Caki2 (cell line): ENCODE measurements at places on chromosomes 11 and 22.

GRCh38 chr11:2331404-2331803, 29.6 kb downstream of the TSPAN32 start:
- DNase-seq: no peak

DNA sequence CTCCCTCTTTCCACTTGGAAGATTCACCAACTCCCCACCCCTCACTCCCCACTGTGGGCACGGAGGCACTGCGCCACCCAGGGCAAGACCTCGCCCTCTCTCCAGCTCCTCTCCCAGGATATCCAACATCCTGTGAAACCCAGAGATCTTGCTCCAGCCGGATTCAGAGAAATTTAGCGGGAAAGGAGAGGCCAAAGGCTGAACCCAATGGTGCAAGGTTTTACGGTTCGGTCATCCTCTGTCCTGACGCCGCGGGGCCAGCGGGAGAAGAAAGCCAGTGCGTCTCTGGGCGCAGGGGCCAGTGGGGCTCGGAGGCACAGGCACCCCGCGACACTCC, 397 bp upstream of the CD44 start:
- DNase-seq: no peak

- DNase-seq: no peak
These were observed 1.4 kb upstream of the CSF2RB start for GRCh38 chr22:36911887-36912661.

DNA sequence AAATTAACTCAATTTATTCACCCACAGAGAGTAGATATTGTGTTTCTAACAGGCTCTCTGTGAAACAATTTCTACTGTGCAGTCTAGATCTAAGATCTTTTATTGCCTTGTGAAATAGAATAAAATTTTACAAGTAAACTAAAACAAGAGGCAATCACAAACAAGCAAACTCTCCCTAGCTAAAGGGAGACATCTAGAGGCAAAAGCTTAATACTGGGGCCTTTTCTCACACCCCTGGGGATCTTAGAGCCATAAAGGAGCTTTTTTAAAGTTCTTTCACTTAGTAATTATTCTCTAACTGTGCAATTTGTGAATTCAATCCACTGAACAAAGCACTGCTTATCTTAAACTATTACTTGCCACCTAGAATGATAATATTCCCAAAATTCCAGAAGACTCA, 19.7 kb downstream of the ALG9 start:
- no peak for DNase-seq
